Effector memory CD4-positive, alpha-beta T cell (primary cell): ENCODE measurements at places on chromosomes 7 and 10.

GRCh38 chr7:117564080-117564479 lies 84.3 kb downstream of the CFTR start:
- no peak for DNase-seq

GRCh38 chr7:92766461-92767003 lies 69.8 kb downstream of the CDK6 start:
- DNase-seq = no peak

GRCh38 chr7:84013616-84014240 lies 180.9 kb downstream of the SEMA3A start:
- DNase-seq = no peak

GRCh38 chr10:51057925-51058324 lies 16.4 kb upstream of the PRKG1 start:
- DNase-seq = no peak

DNA sequence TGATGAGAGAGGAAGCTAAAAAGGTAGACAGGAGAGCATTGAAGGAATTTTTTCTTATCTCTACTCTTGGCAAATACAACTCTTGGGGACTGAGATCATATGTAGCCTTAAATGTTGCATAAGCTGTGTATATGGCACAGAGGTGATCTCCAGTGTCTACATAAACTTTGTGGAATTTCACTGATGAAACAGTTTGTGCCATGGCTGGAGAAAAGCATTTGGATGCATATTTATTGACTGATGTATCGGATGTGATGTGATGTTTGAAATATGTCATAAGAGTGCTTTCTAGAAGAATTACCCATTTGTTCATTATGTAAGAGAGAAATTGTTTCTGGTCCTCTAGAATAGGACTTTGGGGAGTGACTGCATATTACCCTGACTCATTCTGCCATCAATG lies 244.9 kb upstream of the LRRTM3 start:
- no peak for DNase-seq

- no peak for DNase-seq
Observed at GRCh38 chr7:114663502-114663901, 248.9 kb downstream of the FOXP2 start.

DNA sequence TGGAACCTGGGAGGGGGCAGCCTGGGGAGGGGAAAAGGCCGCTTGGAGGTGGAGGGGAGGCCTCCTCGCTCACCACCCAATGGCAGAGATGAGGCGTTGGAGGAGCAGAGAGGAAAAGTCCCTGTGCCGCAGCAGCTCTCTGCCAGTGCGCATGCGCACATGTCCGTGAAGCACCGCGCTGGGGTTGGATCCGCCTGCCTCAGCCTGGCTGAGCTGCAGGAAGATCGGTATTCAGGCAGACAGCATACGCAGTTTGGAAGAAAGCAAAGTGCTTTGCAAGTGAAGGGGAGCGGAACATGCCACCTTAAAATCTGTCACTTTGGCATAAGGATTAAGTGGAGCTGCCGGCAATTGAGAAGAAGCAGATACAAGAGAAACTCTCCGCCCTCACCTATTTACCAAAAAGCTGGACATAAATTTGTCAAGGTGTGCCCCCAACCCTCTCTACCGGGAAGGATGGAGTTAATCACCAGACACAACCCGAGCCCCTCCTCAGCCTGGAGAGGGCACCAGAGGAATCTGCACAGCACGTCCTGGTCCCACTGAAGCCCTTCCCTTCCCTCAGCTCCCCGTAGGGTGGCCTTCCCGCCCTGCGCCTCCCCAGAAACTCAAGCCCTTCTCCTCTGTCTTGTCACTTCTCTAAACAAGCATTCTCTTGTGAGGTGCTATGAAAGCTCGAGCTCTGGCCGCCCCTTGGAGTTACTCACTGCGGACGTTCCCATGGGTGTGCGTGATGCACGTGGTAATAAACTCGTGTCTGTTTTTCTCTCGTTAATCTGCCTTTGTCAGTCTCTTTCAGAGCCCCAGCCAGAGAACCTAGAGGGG lies 32.2 kb upstream of the TMEM72 start:
- peak; percentile 61 for DNase-seq

DNA sequence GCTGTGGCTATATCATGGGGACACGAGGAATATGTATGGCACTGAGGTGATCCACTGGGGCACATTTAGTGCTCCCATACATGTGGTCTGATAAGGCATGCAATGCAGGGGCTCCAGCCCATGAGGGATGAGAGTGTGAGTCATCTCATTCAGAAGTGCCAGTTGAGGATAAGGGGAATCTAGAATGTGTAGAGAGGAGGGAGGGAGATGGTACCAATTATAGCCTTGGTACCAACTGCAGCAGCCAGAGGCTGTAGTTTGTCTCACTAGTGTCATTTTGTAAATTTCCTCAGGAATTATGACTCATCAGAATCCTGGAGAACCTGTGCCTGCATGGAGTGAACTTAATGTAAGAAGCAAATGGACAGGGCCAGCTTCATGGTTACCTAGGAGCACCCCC lies 46.2 kb downstream of the LAMB4 start:
- no peak for DNase-seq

DNA sequence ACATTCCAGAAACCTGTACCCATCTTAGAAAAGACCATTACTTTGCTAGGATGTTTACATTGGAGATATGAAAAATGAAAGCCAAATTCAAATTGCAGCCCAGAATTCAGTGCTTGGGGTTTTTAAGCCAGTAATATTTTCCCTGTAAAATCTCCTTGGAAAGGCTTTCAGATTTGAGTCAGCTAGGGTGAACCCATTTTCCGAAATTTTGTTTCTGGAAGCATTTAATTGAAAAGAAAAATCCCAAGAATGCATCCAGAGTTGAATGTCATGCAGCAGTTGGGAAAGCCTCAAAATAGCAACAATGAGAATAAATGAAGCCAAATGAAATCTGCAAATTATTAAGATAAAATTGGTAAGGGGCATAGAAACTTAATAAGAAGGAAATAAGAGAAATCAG lies 106.4 kb downstream of the BMPER start:
- DNase-seq = no peak

DNA sequence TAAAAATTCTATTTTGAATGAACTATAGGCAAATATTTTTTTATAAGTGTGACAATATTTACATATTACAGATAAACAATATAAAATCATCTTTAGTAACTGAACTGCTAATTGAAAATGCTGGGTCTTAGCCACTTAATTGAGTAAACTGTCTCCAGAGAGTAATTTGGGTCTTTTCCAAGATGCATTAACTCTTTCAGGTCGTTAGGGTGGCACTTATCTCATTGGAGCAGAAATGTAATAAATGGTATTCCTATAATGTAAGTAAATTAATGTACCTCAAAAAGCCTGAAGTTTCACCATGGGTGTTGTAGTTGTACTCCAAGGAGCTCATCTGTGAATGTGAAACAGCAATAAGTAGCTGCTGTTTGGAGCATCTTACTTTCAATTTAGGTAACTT lies 208.5 kb downstream of the EXOC4 start:
- DNase-seq = no peak

GRCh38 chr10:474406-474805 lies 215.1 kb downstream of the DIP2C start:
- DNase-seq = no peak

GRCh38 chr10:79494871-79495705 lies 17.2 kb upstream of the EIF5AL1 start:
- no peak for DNase-seq

GRCh38 chr7:158160199-158160598 lies 427.4 kb downstream of the PTPRN2 start:
- no peak for DNase-seq

- DNase-seq = no peak
Observed at GRCh38 chr7:78099715-78100394, 301.3 kb downstream of the PHTF2 start.

DNA sequence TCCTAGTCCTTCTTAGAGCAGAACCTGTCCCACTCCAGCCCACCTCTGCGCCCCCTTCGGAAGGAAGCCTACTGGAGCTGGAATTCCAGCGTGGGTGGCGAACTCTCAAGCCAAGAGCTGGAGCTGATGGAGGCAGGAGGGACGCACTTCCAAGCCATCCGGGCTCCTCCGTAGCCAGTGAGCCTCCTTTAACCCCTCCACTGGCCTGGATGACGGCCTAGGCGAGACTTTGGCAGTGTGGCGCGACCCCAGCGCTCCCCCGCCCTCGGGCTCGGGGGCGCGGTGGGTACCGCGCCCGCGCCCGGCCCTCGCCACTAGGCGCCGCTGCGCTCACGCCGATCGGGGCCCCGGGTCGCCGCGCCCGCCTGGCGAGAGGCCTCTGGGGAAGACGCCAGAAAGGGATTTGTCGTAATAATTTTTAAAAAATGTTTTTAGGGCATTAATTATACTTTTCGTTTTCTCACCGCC lies 5.1 kb upstream of the EMX2 start:
- no peak for DNase-seq

GRCh38 chr10:107614939-107615685 lies 450.6 kb upstream of the SORCS1 start:
- DNase-seq = no peak

DNA sequence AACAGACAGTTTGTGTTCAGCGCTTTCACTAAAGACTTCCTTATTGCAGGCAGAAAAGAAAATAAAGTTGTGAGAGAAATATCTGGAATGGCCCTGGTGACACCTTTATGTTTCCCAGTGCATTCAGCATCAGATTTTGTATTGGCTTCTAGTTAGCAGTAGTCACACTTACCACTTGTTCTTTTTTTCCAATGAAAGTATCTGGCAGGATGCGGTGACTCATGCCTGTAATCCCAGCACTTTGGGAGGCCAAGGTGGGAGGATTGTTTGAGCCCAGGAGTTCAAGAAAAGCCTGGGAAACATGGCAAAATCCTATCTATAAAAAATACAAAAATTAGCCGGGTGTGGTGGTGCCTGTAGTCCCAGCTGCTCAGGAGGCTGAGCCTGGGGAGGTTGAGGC lies 649.6 kb downstream of the LRMDA start:
- DNase-seq = no peak

DNA sequence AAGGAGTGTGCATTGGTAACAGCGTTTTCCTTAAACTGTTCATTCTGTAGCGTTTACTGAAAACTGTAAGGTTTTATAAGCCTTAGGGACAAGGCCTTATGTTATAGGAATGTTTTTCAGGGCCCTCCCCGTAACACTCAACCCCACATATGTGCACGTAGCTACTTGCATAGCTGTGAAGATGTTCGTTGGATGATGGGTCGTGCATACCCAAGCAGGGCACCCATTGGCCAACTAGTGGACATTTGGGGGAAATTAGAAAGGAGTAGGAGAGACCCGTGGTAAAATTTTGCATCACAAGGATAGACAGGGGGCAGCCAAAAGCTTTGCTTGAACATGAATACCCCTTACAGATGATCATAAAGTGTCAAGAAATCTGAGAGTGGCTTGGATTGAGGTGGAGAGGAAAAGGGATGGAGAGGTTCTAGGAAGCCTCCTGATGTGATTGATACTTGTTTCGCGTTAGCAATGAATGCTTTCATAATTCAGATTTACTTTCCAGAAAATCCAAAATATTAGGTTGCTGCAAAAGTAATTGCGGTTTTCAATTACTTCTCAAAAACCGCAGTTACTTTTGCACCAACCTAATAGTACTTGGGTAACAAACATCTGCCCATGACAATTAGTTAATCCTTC lies 878 bp downstream of the SEC61A2 start:
- DNase-seq = no peak

GRCh38 chr10:72170263-72170662 lies 45.5 kb upstream of the ANAPC16 start:
- DNase-seq = no peak
